ENCODE measurements at places on chromosomes 12 and 14. TPM values are rescaled to one million over a fixed set of nuclear protein-coding genes. Genes with fewer than 3 reads are reported as not detected.

The TMEM229B gene
- total RNA-seq: 1.2 TPM

The RNASE1 gene
- 7.1 TPM for total RNA-seq

The WASHC4 gene
- total RNA-seq: 66.5 TPM

The PTPRO gene
- total RNA-seq: 2.0 TPM

The GMFB gene
- 86.5 TPM for total RNA-seq

The MORN3 gene
- total RNA-seq: 1.5 TPM

The KRT85 gene
- total RNA-seq: not detected

The PTPN11 gene
- 147 TPM for total RNA-seq

The BCAT1 gene
- 138 TPM for total RNA-seq

The SUOX gene
- total RNA-seq: 9.2 TPM

The NPFF gene
- not detected for total RNA-seq

The SCFD1 gene
- total RNA-seq: 161 TPM

The KRT79 gene
- not detected for total RNA-seq

The IFNG-AS1 gene
- total RNA-seq: 0.26 TPM

The CYP27B1 gene
- total RNA-seq: 0.19 TPM

The LRRK2 gene
- 22.9 TPM for total RNA-seq

The IL26 gene
- not detected for total RNA-seq

The GZMH gene
- not detected for total RNA-seq

The ADAM21 gene
- 1.2 TPM for total RNA-seq

The TMEM253 gene
- total RNA-seq: 0.12 TPM

The TAS2R30 gene
- total RNA-seq: 6.2 TPM

The UBE3B gene
- 26.8 TPM for total RNA-seq

The SNX6 gene
- 90.9 TPM for total RNA-seq

The FOXM1 gene
- total RNA-seq: 9.3 TPM

The ADAMTS20 gene
- not detected for total RNA-seq

The SERPINA10 gene
- not detected for total RNA-seq

The KRT72 gene
- total RNA-seq: not detected

The BTBD6 gene
- 37.0 TPM for total RNA-seq

The SAMD15 gene
- 2.8 TPM for total RNA-seq

The CIDEB gene
- 1.1 TPM for total RNA-seq

The HHIPL1 gene
- total RNA-seq: 5.7 TPM

The HOXC5 gene
- not detected for total RNA-seq

The EIF2S3B gene
- total RNA-seq: 0.93 TPM

The GYS2 gene
- not detected for total RNA-seq

The ASIC1 gene
- total RNA-seq: 1.4 TPM

The EFS gene
- total RNA-seq: 6.3 TPM

The RASAL1 gene
- not detected for total RNA-seq

The ESRRB gene
- total RNA-seq: 0.06 TPM

The SPATA7 gene
- 15.9 TPM for total RNA-seq

The FITM1 gene
- total RNA-seq: 0.13 TPM

All from aortic smooth muscle cell (primary cell).